ENCODE measurements at places on chromosomes 12 and 14.
A peak's percentile ranks its signal among the peaks of the same experiment; 100 is the strongest.

- DNase-seq: no peak
Measured at GRCh38 chr12:51127050-51127729, 43.8 kb upstream of the CSRNP2 start.

DNA sequence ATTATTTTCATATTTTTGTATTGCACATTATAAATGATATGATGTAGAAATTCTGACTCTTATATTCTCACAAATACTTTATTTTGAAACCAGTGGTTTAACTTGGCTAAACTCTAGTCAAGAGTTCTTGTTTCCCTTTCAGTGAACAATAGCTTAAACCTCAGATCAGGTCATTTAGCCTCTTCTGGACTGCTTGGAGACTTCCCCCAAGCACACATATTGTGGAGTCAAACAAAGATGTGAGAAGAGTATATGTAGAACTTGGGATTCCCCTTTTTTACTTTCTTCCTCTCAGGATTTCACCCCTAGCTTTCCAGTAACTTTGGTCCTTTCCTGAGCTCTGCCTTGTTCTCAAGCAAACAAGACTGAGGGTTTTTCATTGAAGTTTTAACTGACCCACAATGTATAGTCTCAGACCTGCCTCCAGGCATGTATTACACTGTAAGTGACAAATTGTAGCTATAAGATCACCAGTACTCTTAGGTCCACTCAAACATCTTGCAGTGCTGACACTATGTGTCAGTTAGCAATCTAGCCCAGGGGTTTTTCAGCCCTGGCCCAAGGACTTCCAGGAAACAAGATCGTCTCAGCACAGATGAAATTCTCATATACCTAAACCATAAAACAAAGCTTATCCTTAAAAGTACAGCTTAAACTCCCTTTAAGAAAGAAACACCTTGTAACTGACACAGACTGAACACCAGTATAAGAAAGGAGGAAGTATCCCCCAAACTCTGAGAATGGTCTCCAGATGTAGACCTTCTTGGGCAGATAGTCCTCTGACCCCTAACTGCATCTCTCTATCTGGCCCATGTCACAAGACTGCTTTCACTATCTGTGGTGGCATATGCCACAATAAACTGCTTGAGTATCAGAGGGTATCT lies 98.6 kb downstream of the SLC6A15 start:
- DNase-seq: no peak

- no peak for DNase-seq
Measured at GRCh38 chr12:42296503-42297109, 29.3 kb downstream of the ZCRB1 start.

DNA sequence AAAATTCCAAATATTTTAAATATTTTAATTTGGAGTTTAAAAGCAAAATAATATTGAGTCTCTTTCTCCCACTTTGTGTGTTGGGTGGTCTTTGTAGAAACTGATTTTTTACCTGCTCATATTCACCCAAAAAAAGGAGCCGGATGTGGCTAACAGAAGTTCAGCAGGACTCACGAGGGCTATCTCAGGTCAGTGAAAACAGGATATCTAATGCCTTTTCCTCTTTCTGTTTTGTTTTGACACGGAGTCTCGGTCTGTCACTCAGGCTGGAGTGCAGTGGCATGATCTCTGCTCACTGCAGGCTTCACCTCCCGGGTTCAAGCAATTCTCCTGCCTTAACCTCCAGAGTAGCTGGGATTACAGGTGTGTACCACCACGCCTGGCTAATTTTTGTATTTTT lies 30.8 kb downstream of the COA8 start:
- no peak for DNase-seq

DNA sequence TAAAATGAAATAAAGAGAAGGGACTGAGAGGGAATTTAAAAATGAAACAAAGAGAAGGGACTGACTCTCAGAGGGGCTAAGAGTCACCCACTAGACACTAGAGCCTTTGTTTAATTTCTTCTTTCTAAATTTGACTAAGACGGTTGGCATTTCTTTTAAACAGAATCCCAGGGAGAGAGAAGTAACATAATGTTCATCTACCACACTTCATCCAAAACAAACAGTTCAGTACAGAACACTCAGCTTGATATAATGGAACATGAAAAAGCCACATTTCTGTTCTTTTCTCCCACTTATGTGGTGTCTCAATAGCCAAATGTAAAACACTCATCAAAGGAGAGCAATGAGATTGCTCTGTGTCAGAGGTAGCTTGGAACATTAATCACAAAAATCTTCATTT lies 10.1 kb upstream of the NT5DC3 start:
- no peak for DNase-seq

GRCh38 chr14:101813833-101814232 lies 52.3 kb downstream of the PPP2R5C start:
- DNase-seq: no peak

GRCh38 chr12:122437656-122438121 lies 15.2 kb upstream of the CLIP1 start:
- DNase-seq: no peak

DNA sequence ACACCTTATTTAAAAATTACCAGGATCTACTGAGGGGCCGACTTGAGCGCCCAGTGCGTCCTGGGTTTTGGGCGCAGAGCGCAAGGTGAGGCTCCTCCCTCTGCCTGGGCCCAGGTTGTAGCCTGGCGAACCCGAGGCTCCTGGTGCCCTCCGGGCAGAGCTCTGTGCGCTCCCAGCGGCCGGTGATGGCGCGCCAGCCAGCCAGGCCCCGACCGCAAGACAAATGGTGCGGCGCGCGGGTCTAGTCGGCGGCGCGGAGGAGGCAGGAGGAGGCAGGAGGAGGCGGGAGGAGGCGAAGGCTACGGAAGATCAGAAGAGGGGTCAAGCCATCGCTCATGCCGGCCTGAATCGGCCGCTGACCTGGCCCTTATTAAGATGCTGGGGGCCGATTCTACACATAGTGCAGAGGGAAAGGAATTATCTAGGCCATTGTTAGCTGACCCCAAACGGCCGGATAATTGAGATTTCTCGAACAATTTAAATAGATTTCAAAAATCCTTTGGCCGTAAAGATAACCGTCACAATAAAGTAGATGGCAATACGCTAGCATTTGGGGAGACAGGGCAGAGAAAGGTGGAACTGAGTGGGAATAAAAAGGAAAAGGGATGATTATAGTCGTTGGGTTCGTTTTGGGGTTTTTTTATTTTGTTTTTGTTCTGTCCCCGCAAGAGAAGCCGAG lies 2.8 kb downstream of the TBX5 start:
- DNase-seq: peak; percentile 49

GRCh38 chr12:76252031-76252430 lies 96.2 kb downstream of the BBS10 start:
- DNase-seq: no peak

DNA sequence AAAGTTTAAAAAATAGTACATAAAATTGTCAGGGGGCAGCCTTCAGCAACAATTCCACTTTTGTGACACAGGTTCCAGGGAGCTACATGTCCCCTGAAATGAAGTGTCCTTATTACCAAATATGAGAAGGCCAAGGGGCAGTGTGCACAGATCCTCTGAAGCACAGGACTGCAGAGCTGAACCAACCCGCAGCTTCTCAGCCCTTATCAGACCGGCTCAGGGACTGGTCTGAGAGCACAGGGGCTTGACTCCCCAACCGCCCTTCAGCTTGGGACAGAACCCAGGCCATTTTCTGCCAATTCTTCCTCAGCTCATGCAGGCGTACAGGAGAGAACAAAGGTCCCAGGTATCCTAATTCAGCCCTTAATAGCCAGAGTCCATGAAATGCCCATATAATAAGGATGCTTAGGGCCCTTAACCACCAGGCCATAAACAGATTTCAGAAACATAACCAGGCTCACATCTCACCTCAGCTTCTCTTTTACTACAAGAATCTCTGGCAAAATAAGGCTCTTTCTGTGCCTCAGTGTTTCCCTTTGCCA lies 221.3 kb downstream of the ANO2 start:
- no peak for DNase-seq

DNA sequence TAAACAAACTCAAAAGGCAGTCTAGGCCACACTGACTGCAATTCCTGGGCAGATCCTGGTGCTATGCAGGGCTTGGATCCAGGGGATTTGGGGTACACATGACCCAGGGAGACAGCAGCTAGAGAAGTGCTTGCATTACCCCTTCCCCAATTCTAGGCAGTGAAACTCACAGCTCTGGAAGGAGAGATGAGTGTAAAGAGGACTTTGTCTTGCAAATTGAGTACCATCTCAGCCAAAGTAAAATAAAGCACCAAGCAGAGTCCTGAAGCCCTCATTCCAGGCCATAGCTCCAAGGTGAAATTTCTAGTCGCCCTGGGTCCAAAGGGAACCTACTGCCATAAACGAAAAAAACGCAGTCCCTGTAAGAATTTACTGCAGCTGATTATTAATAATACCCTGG lies 644.9 kb upstream of the FLRT2 start:
- no peak for DNase-seq

- DNase-seq: no peak
Measured at GRCh38 chr12:49794021-49794420, 34.2 kb downstream of the NCKAP5L start.

- no peak for DNase-seq
Measured at GRCh38 chr12:56723889-56724700, 1.0 kb downstream of the NACA start.

GRCh38 chr12:46664761-46665287 lies 161.0 kb downstream of the SLC38A4 start:
- no peak for DNase-seq

GRCh38 chr12:118603610-118604361 lies 227.4 kb downstream of the SUDS3 start:
- no peak for DNase-seq

GRCh38 chr12:132396657-132397056 lies 67.3 kb upstream of the GALNT9 start:
- DNase-seq: no peak

DNA sequence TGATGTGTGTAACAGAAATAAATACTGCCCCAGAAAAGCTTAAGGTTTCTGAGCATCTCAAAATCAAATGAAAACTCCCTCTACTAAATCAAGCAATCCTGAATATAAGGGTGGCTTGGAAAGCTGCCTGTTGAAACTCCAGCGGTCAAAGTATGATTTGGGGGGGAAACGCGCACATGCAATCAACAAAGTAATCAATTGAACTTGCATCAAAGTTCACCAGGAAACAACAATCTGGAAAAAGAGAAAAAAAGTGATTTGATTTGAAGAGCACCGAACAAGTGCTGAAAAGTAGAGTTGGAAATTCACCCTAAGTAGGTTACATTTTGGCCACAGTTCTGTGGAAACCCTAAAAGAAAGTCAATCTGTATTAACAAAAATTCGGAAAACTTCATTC lies 700 bp downstream of the CNIH1 start:
- no peak for DNase-seq

DNA sequence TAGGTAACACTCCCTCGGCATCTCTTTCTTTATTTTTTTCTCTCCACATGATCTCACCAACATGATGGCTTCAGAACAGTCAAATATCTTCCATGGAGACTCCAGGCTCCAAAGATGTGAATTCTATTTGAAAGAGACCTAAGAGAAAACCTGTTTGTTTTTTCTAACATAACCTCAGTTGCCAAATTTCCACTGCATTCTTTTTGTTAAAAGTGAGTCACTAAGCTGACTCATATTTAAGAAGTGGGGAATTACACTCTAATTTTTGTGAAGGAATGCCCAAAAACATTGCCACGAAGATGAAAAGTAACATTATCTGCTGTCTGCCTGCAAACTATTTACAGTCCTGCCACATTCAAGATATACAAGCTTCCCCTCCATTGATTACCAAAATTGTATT lies 1337.6 kb downstream of the LRFN5 start:
- no peak for DNase-seq

GRCh38 chr12:121648458-121649028 lies 20.9 kb downstream of the MORN3 start:
- DNase-seq: no peak

- no peak for DNase-seq
Measured at GRCh38 chr14:103028161-103028767, 29.1 kb downstream of the CDC42BPB start.

DNA sequence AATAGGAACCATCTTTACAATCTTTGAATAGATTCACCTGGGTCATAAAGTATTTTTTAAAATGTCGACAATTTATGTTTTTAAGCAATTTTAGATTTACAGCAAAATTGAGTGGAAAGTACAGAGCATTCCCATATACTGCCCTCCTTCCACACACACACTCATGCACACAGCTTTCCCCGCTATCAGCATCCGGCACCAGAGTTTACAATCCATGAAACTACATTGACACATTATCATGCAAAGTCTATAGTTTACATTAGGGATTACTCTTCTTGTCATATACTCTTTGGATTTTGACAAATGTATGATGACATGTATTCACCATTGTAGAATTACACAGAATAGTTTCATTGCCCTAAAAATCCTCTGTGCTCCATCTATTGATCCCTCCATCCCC lies 9.0 kb upstream of the SYNE2 start:
- no peak for DNase-seq

DNA sequence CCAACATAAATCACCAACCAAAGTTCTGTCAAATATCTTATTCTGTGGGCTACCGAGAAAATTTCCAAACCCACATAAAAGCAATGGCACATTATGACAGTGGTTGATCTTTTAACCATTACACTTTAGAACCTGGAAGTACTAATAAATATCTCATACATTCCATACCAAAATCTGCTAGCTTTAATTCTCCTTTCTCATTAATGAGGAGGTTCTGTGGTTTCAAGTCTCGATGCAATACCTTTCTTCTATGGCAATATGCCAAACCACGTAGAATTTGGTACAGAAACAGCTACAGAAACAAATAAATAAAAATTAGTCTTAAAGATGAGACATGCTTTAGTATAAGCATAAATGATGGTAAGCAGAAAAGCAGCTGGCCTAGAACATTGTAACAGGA lies 100.7 kb downstream of the ELK3 start:
- DNase-seq: no peak

DNA sequence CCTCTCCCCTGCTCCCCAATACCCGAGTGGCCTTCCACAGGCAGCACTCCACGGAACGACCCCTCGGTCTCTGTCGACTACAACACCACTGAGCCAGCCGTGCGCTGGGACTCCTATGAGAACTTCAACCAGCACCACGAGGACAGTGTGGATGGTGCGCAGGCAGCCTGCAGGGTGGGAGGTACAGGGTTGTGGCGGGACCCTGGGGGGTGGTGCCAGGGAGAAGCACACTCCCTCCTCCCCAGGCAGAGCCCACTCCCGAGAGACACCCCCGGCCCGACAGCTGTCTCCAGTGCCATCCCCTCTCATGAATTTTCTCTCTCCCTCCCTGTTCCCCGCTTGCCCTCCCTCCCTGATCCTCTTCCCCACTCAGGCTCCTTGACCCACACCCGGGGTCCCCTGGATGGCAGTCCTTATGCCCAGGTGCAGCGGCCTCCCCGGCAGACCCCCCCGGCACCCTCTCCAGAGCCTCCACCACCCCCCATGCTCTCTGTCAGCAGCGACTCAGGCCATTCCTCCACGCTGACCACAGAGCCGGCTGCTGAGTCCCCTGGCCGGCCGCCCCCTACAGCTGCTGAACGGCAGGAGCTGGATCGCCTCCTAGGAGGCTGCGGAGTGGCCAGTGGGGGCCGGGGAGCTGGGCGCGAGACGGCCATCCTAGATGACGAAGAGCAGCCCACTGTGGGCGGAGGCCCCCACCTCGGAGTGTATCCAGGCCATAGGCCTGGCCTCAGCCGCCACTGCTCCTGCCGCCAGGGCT lies 9.0 kb downstream of the TNS2 start:
- no peak for DNase-seq

Data from SK-N-SH (cell line).